Dermis blood vessel endothelial cell (primary cell): ENCODE measurements at places on chromosomes 2 and 18. TPM values are rescaled to one million over a fixed set of nuclear protein-coding genes. Genes with fewer than 3 reads are reported as not detected.

The EIF2AK3 gene
- total RNA-seq, result 19.7 and 30.1 TPM in 2 replicates

DNA sequence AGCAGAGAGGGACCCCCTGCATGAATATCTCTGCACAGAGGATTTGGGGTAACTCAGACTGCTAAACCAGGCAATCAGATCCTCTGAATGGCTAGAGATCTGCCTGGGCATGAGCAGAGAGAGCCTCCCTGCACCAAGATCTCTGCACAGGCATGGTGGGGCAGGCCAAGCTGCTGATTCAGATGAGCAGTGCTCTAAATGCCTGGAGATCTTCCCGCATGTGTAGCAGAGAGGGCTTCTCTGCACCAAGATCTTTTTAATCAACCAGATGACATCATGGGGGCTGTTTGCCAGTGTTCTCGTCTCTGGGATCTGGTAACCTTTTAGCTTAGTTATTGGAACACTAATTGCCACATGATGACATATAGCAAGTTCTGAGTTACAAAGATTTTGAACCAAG, 301.3 kb upstream of the GALNT5 start:
- no peak for DNase-seq

DNA sequence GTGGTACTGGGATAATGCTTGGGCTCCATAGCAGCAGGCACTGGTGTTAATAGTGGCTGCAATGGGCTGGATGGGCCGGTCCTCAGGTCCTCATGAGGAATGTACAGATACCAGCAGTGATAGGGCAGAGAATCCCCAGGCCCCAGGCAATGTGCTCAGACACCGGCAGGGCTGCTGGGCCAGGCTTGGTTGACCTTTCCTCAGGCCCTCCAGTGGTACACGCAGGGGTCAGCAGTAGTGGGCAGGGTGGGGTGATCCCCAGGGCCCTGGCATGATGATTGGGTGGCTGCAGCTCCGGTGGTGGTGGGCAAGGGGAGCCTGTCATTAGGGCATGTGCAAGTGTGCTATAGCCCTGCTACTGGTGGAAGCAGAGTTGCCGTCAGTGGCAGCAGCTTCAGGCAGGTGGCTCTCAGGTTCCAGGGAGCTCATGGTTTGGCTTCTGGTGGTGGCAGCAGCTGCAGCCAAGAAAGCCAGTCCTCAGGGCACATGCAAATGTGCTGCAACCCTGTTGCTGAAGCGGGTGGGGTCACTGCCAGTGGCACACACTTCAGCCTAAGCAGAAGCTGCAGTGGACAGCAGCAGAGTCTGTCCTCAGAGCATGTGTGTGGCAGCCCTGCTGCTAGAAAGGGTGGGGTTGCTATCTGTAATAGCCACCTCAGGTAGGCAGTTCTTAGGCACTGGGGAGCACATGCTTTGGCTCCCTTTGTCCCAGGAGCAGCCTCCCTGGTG, 56.8 kb downstream of the CCNT2 start:
- DNase-seq, result no peak

DNA sequence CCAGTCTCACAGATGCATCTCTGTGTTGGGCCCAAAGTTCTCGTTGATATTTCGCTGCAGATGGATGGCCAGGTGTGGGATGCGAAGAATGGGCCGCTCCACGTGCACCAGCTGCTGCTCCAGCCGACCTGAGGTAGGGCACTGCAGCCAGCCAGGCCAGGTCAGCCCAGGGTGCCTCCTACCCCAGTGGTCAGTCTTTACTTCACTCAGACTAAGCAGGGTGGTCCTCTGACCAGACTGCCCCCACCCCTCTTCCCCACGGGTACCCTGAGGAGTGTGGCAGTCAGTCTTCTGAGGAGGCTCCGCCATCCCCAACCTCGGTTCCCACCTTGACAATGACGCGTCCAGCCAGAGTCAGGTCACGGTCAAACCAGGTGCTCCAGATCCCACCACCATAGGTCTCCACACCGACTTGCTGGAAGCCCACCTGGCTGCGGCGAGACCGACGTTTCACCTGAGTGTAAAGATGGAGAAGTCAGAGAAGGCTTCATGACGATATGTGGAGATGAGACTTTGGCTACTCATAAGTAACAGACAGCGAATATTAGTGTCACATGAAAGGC, 1.7 kb downstream of the DNPEP start:
- no peak for DNase-seq

The DLGAP1 gene
- total RNA-seq, result 0.17 and 0.23 TPM in 2 replicates

The ALPI gene
- total RNA-seq, result not detected in 2 replicates

The BMPR2 gene
- total RNA-seq, result 50.9 and 85.8 TPM in 2 replicates

The ASAP2 gene
- 58.0 and 59.6 TPM in 2 replicates for total RNA-seq

DNA sequence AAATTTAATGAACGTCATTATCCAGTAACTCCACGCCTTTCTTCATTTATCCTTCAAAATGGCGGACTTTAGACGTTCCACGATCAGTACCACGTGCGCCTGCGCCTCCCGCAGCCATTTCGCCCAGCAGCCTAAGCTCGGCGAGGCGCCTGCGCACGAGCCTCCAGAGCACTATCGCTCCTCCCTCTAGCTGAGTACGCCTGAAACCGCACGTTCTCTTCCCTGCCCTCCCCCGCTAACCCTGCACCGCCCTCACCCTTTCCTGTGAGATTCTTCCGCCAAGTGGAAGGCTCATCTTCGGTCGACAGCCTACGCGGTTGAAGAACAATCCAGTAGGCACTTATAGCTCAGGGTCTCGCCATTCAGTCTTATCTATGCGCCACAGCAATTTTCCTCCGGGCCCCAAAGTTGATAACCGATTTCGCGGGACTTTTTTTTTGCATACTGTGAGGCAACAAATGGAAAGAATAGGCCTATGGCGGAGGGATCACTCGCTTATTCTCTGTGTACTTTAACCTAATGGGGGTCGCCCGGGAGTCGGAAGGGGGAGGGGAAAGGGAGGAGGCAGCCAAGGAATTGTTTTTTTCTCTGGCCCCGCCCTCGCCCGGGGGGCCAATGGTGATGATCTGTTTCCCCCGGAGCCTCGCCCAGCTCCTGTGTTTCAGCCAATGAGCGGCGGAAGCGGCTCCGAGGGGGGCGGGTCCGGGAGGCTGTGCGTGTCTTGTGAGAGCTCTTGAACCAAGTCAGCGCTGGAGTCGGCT, at the start of gene KDM3A:
KDM3A (plus strand) TSS at position 741 of the 761 bp plus-strand sequence. CDS start 677 bp downstream, outside the sequence.
- DNase-seq, result peak; percentile 99

- DNase-seq, result no peak
Observed at GRCh38 chr2:98804265-98804650, 73.3 kb upstream of the MGAT4A start.

The ROCK1 gene
- 41.9 and 53.0 TPM in 2 replicates for total RNA-seq

DNA sequence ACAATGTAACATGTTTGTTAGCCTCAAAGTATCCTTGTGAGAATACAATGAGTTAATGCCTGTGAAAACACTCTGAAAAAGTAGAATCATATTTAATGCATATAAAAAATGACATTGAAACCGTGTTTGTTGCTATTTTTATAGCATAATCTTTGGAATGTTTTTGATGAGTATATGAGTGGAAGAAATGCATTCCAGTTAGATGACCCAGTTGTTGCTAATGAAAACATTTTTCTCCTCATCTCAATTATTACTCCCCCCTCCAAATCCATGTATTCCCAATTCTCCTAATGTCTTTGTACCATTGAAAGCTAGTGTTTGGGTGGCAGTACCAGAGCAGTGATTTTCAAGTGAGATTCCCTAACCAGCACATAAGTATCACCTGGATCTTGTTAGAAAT, 67.1 kb upstream of the DSEL start:
- DNase-seq, result no peak

The SRD5A2 gene
- not detected in 2 replicates for total RNA-seq

DNA sequence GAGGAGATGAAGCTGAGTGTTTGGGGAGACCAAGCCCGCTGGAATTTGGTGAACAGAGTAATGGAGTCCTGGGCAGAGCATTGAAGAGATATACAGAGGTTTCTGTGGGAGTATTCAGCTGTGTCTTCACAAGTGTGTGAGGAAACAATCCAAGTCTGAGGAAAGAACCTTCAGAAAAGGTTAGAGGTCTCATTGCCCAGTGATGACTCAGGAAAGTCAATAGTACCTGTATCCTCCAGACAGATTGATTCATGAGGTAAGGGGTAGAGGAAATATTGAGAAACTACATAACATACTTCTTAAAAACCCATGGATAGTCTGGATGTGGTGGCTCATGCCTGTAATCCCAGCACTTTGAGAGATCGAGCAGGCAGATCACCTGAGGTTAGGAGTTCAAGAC, 392.3 kb downstream of the GALNT13 start:
- DNase-seq, result no peak

DNA sequence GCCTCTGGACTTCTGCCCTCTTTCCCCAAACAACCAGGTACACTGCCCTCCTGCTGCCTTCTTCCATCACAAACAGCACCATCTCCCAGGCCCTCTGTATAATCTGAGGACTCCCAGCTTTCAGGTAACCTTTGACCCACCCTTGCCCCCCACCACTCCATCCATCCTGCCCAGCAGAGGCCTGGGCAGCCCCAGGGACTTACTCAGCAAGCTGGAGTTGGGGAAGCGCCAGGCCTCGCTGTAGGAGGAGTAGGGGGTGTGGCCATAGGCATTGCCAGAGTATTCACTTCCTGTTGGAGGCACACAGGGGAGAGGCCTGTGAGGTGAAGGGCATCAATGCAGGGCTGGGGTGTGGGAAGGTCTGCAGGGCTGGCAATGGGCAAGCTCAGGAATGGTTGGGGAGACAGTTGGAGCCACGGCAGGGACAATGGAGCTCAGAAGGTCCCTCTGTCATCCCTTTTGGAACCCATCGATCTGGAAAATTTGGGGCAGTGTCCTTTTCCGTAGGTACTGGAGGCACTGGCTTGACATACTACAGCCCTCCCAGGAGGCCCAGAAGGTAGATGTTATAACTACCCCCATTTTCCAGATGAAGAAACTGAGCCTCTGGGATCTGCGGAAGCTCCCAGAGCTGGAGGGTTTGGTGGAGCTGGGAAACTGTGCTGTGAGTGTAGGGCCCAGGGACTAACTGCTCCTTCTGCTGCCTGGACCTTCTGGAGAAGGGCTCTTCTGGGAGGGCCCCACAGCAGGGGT, 46.3 kb downstream of the PSD4 start:
- DNase-seq, result peak; percentile 33

DNA sequence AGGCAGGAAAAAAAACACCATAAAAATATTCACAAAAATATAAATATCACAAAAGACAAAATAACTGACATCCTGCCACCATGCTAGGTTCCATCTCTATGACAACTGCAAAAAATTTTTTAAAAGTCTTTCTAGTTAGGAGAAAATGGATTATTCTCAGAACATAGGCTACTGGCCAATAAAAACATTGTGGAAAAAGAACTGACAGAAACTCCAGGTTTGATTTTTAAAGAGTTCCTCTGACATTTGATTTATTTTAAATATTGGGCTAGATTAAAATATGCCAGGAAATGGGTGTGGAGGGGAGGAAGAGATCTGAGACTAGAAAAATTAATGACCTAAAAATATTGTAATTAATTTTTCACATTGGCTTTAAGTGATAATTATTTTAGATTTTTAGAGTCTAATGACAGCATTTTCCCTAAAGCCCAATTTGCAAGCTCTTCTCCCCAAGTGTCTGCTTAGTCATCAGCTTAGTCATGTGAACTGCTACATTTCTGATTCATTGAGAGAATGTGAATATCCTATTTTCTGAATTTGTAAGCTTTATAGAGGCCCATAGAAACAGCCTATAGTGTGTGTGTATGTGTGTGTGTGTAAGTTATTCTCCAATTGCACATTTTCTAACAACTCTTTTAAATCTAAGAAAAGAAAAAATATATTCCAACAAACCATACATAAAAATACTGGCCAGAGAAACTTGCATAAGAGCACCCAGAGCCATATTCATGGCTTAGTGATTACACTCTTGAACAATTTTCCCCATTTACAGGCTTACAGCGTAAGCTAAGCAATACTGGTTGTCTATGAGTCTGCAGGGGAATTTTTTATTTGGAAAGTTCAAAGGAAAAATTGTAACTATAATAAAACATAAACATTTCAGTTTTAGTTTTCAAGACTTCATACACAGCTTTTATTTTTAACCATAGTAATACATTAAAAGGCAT, 48.4 kb downstream of the TMEFF2 start:
- DNase-seq, result peak; percentile 51

The FARSB gene
- total RNA-seq, result 5.4 and 14.1 TPM in 2 replicates

The UGT1A1 gene
- total RNA-seq, result not detected in 2 replicates

- DNase-seq, result no peak
Observed at GRCh38 chr2:188272121-188272520, 19.6 kb upstream of the GULP1 start.

DNA sequence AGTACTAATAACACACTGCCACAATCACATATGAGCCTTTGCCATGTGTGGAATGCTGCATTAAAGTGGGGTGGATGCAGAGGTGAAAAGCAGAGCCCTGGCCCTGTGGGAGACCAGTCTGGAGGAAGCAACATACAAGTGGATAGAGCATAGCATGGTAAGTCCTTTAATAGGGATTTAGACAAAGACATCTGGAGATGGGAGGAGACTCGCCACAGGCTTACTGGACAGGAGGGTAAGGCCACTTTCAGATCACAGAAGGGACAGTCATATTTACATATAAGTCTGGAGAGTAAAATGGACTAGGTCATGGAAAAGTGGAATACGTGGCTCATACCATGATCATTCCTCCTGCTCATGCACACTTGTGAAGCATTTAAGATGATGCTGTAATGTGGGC, 84.3 kb downstream of the PPP1R1C start:
- DNase-seq, result no peak

The NEU2 gene
- total RNA-seq, result not detected in 2 replicates

DNA sequence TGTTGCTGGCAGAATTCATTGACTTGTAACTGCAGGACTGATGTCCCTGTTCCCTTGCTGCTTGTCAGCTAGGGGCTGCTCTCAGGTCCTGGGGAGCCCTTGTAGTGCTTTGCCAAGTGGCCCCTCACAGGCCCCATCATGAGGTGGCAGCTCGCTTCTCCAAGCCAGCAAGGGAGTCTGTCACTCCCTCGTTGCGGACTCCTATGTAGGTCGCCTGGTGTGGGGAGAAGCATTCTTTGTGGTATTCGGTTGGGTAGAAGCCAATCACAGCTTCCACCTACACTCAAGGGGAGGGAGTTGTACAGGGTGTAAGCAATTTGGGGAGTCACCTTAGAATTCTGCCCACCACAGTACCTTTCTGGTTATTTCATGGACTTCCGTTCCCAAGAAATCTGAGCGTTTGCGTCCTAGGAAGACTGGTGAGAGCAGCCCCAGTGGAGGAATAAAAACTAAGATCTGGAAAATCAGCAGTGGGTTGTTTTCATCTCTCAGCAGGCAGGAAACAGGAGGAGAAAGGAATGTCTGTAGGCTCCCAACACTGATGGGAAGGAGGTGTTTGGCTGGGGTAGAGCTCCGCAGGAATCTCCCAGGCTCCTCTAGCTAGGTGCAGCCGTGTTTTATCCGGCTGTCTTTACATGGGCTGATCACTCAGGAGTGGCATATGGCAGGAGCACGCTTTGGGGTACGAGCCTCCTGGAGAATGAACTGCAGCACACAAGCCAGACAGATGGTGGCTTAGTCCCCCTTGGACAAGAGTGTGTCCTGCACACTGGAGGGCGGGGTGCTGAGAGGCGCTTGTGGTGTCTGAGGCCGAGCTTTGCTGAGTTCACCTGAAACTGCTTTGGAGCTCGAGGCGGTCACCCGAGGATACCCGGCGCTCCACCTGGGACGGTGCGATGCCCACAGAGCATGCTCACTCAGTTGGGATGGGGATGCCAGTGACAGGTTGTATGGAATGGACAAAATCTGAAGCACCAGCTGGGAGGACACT, 58.3 kb downstream of the LDLRAD4 start:
- peak; percentile 25 for DNase-seq
